ENCODE measurements at places on chromosomes 1 and 21.
A peak's percentile ranks its signal among the peaks of the same experiment; 100 is the strongest.

GRCh38 chr1:112460615-112461014 is 48.1 kb upstream of the WNT2B start:
- no peak for DNase-seq

GRCh38 chr1:64474133-64474532 is 4.2 kb downstream of the CACHD1 start:
- DNase-seq = no peak

DNA sequence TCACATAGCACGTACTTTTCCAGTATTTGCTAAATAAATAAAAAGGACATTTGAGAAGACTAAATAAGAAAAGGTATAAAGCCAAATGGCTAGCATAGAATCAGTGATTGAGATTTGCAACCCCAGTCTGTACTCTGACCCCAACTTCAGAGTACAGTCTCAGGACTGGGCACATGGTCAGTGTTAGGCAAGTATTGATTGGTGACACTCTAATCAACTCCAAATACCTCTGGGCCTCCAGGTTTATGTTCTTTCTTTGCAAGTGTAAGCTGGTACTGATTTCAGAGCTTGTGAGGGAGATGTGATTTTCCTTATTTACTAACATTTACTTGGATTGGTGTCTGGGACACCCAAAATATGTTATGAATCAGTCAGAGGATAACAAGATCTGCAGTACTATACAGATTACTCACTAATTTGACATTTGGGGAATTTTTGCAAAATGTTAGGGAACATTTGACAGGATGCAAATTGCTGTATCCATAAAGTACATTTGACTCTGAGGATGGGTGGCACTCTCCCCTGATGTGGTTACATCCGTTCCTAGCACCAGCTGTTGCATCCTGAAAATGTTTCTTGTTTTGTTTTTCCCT is 34.2 kb downstream of the LMO4 start:
- DNase-seq = no peak

GRCh38 chr1:109910123-109910962 is at the start of gene CSF1:
TSS of gene CSF1 (plus strand) at chr1:109910849. CDS start at chr1:109911024, 175 bp downstream.
- DNase-seq = peak; percentile 89

- peak; percentile 95 for DNase-seq
These were observed 8.7 kb downstream of the PLEKHA6 start for GRCh38 chr1:204350857-204351573.

DNA sequence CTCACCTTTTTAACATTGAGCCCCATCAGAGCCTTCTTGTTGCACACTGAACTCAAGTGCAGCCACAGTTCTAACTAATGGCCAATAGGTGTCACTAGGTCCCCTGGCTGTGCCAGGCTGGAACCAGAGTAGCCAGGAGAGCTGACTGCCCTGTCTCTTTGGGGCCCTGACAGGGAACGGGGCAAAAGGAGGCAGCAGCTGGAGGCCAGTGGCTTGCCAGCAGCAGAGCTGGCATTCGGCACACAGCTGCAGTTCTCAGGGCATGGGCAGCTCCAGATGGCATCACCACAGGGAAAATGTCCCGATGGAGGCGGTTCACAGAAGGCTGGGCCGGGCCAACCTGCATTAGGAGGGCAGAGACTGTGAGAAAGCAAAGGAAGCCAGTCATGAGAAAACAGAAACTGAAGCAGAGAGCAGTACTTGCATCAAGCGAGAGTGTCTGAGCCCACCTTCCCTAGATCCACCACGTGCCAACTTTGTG is 188.6 kb downstream of the FCRL5 start:
- DNase-seq = peak; percentile 29

GRCh38 chr1:236864996-236865817 is 70.1 kb downstream of the MTR start:
- no peak for DNase-seq

- no peak for DNase-seq
These were observed 24.0 kb upstream of the AIM2 start for GRCh38 chr1:159100589-159100988.

DNA sequence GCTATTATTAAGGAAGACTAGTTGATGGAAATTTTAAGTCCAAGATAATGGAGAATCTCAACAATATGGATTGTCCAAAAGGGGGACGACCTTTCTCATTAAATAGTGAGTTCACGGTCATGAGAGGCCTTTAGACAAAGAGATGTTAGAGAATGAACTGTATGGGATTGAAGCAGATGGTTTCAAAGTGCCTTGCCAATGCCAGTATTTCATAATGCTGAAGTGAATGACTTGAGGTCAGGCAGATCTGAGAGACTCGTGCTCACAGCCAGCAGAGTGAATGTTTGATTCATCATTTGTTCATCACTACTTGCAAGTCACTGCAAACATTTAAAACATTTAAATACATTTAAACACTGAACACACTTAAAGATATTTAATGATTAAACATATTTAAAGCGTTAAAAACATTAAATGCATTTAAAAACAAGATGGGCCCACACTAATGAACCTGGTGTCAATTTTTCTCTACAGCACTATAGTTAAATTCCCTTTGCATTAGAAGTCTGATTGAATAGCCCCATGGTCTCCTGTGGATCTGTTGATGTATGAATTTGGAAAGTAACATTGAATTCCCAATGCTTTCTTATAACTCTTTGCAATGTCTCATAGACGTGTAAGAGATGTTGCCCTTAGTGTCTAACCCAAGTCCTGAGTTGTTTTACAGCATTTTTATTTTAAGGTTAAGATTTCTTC is 80.7 kb downstream of the TGFB2 start:
- no peak for DNase-seq

GRCh38 chr1:114559356-114559755 is 22.1 kb downstream of the BCAS2 start:
- DNase-seq = no peak

GRCh38 chr1:95005584-95005983 is 67.2 kb downstream of the ALG14 start:
- no peak for DNase-seq

DNA sequence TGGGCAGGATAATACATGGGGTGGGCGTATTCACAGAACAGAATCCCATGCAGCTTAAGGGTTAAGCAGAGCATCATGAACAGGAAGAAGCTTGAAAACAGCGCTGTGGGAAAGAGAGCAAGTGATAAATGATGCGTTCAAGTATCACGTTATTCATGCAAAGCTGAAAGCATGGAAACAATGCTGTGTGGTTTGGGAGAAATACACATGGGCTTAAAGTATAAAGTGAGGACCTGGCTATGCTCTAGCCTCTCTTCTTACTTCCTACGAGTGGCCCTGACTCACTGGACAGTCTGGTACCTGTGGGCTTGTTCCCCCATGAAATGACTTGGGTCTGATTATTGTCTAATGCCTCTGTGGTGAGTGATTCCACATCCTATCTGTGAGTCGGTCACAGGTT is 25.7 kb downstream of the TMPRSS2 start:
- no peak for DNase-seq

GRCh38 chr1:62809788-62810187 is 25.9 kb downstream of the ATG4C start:
- DNase-seq = no peak

DNA sequence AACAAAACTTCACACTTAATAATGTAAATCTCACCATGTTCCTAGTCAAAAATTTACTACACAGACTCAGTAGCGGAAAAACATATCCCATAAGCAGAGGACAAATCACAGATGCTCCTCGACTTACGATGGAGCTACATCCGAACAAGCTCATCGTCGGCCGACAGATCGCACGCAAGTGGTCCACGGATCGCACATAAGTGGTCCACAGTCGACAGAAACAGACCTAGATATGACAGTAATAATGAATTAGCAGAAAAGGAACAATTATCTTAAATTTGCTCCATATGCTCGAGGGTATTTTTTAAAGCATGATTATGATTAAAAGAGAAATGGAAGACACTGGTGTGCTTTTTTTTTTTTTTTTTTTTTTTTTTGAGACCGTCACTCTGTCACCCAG is 36.3 kb downstream of the WDR4 start:
- DNase-seq = peak; percentile 3

DNA sequence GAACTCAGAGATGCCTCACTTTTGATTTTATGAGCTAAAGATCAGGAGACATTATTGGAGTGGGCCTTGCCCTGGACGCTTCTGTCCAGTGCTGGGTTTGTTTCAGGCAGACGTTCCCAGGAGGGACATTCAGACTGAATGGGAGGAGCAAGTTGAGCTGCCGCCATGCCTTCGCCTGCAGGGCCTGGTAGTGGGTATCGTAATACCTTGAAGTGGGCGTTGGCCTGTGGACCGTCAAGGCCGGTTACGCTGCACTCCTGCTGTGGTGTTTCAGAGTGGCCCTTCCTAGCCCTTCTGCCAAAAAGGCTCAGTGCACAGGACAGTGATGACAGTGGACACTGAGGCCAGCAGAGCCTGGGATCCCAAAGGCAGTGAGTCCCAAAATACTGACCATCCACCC is 1.6 kb downstream of the FAM3B start:
- DNase-seq = no peak

DNA sequence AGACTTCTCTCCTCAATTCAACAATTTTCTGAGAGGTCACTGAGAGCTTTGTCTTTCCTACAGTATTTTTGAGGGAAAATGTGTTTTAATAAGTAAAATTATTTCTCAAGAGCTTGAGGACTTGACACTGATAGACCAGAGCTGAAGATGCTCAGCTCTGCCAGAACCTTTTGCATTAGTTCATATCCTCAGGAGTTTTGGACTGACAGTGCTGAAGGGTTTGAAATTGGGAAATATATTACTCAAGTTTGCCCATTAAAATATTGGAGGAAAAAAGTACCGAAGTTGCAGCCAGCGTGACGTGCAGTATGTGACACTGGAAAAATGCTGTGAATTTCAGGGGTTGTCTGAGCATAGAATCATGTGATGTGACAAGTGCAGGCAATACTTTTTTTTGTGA is 346.6 kb upstream of the DPYD start:
- DNase-seq = no peak

GRCh38 chr1:25184001-25184762 is 48.1 kb downstream of the SYF2 start:
- no peak for DNase-seq

DNA sequence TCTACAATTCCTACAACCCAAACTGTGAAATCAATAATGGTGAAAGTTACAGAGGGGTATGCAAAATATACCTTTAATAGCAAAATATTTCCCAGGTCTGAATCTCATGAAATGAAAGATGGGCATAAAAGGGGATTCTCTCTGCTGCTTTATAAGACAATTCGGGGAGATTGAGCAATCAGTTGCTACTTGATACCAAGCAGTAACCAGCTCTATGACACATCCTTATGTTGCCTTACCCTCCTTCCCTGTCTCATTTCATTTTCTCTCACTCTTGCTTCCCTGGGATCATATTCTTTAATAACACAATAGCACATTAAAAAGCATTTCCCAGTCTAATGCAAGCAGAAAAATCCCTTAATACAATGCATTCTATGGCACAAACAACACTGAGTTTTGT is 29.0 kb downstream of the ZSWIM5 start:
- no peak for DNase-seq

GRCh38 chr1:180029524-180030135 is 75.0 kb downstream of the CEP350 start:
- DNase-seq = no peak

- DNase-seq = no peak
These were observed 29.0 kb upstream of the CLDN14 start for GRCh38 chr21:36508948-36509347.

DNA sequence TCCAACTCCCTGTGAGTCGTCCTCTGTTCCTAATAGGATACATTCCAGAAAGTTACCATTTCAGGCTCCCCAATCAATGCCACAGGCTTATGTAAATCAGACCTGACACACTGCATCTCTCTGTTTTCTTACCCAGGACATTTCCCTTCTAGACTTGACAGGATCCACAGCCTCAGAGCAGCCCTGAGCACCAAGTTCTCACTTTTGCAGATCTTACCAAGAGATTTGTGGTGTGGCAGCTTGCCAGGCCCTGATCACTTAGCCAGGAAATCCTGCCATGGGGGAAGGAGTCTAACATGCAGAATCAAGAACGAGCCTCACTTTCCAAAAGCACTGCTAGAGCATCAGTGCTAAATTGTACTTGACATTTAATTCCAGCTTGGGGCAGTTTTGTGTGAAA is 202.9 kb downstream of the TBX15 start:
- no peak for DNase-seq

DNA sequence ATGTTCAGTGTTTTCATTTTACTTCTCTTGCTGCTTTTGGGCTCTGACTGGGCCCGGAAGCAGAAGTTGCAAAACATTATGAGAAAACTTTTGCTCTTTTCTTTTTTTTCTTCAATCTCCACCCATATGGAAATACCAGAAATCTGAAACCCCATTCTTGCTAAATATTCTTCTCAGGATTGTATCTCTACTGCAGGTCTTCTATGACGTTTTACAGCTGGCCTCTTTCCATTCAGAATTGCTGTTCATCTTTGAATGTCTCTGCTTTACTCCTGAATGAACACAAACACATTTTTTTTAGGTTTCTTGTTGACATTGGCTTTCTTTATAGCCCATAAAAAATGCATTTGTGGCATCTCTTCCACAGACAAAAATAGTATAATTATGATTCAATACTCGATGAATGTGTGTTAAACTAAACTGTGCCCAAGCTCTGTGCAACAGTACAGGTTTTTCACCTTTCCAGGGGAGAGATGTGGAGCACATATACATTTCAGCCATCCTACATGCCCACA is 18.8 kb downstream of the PTPRC start:
- DNase-seq = no peak

DNA sequence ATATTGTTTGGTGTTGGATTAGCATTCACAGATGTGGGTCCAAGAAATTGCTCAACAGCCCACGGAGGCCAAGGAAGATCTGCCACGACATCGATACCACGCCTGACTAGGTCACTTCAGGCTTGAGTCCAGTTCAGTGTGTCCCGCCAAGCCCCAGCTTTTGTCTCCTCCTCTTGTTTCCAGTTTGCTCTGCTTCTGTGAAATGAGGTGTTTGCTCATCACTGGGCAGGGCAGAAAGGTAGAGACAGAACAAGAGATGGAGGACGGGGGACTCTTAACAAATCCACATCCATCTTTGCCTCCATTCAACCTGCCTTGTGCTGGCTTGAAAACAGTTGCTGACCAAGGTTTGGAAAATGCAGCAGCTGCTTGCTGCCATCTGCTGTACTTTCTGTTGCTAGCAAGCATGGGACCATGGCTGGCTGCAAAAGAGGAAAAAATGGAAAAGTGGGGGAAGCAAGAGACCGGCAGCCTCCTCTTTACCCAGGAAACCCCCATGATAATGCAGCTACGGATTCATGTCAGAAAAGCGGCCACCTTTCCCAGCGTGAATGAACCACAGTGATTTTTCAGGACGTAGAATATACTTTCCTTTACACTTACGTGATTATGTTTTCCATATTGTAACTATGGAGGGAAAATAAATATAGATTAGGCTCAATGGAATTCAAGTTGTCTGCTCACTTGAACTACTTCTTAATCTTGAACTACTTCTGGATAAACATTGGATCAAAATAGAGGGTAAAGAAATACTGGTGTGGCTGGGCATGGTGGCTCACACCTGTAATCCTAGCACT is 80.2 kb upstream of the GREM2 start:
- DNase-seq = peak; percentile 48

DNA sequence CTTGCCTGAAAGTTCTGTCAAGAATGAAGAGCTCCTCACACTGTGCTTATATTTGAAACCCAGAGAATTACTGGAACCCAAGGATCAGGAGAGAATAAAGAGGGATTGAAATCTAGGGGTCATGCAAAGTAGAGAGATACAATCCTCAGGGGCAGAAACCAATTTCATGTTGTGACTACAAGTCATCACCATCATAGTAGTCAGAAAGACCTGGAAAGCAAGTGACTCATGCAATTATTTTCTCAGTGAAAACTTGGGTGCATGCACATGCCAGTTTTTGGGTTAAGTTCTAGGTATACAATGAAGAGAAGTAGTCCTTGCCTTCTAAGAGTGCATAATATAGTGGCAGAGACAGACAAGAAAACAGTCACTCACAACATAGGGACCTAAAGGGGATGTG is 210.0 kb downstream of the ZC3H11B start:
- no peak for DNase-seq
